ENCODE measurements at places on chromosomes 3 and 15.

DNA sequence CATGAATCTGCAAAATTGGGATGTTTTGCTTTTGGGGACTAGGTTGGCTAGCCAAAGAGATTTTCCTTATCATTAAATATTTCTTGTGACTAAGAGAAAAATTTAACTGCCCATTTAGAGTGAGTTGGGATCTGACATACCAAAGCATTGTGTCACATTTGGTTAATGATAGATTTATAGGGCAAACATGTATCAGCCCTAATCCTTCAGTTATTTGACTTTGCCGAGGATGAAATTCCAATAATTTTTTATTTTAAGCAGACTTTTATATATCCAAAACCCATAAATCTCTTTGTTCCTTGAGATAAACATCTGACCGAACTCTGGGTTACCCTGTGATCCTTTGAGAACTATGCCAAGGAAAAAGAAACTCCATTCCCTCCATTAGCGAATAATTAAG, 218.9 kb downstream of the CDIN1 start:
- no peak for DNase-seq

GRCh38 chr3:129587566-129588210, 18.8 kb downstream of the PLXND1 start:
- DNase-seq = no peak

GRCh38 chr3:163364717-163365116, 1713.6 kb downstream of the SI start:
- no peak for DNase-seq

- no peak for DNase-seq
Observed at GRCh38 chr15:82020625-82021394, 25.0 kb downstream of the MEX3B start.

DNA sequence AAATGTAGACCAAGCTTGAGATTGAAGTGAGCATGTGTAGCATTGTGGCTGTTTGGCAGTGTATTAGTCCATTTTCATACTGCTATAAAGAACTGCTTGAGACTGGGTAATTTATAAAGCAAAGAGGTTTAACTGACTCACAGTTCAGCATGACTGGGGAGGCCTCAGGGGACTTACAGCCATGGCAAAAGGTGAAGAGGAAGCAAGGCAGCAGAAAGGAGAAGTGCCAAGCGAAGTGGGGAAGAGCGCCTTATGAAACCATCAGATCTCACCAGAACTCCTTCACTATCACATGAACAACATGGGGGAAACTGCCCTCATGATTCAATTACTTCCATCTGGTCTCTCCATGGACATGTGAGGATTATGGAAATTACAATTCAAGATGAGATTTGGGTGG, 8.6 kb upstream of the CERS3 start:
- DNase-seq = no peak

GRCh38 chr3:31634476-31634875, 101.8 kb downstream of the STT3B start:
- DNase-seq = no peak

GRCh38 chr3:41102053-41102556, 97.2 kb upstream of the CTNNB1 start:
- DNase-seq = no peak
